ENCODE measurements at places on chromosomes 4 and X.

- peak; percentile 25 for DNase-seq
These were observed 68.3 kb upstream of the PGM2 start for GRCh38 chr4:37758226-37758625.

DNA sequence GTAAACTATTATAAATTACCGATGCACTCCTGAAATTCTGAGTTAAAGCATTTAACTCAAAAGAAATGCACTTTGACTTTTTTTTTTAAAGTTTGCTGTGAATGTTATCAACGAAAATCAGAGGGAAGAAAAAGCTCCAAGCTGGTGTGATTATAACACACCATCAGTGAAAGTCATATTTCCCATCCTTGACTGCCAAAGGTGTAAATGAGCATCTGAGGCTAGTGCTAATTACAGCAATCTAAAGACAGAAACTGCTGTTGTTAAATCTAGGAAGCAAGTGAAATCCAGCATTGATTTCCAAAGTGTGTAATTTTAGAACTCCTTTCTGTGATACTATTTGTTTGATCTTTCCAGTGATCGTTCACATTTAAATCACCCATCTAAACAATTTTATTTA, 1538.8 kb downstream of the TECRL start:
- no peak for DNase-seq

DNA sequence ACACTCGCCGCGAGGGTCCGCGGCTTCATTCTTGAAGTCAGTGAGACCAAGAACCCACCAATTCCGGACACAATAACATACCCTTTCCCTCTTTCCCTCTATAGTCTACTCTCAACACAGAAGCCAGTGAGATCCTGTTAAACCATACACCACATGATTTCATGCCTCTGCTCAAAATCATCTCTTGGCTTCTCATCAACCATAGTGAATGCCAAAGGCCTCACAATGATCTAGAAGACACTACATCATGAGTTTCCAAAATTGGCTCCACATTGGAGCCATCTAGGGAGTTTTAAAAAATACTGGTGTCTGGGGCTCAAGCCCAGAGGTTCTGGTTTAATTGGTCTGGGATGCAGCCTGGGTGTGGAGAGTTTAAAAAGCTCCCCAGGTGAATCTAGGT, 124.5 kb downstream of the EFNB1 start:
- DNase-seq = no peak

DNA sequence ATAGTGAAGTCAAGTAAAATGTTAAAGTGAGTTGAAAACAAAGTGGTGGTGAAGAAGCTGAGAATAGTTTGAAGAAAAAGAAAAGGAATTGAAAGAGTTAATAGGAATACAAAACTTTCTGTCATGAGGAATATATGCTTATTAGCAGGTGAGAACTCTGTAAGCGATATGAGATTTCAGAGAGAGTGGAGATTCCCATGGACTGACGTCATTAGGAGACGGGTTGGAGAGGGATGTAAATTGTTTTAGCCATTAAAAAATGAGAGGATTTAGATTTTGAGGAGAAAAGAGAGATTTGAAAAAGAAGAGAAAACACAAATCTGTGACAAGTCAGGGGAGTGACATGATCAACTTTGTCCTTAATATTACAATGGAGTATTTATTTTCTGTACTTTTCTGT, 11.7 kb downstream of the NDST4 start:
- DNase-seq = no peak

GRCh38 chrX:37816766-37817165, 30.6 kb downstream of the DYNLT3 start:
- DNase-seq = no peak

DNA sequence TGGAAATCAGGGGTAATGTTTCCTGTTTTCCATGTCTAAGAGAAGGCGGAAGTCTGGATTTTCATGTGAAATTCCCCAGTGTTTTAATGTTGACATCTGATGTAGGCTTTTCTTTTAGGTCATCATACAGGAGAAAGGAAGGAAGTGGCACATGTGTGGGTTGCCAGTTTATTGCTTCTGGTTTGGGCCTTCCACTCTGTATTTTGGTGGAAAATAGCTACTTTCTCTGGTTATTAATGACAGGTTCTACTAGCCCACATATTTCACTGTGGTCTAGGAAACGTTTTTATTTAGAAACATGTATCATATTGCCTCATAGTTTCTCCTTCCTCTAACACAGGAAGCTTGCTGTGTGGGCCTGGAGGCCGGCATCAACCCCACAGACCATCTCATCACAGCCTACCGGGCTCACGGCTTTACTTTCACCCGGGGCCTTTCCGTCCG, 7.2 kb downstream of the PDHA1 start:
- no peak for DNase-seq
